ENCODE measurements at places on chromosomes 7 and 10.

DNA sequence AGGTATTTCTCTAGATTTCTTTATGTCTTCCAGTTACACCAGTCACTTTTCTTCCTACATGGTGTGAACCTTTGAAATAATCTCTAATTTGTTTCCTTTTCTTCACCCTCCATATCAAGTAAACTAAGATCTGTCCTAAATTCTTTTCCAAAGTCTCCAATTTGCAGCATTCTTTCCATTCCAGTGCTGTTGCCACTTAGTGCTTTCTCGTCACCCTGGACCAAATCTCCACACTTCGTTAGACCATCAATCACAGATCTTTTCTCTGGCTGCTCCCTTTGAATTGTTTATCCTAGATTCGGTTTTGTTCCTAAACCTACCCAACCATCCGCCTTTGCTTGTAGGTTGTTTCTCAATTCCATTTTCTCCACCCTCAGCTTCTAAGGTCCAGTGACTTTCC is 74.7 kb downstream of the DYNC1I1 start:
- no peak for DNase-seq

DNA sequence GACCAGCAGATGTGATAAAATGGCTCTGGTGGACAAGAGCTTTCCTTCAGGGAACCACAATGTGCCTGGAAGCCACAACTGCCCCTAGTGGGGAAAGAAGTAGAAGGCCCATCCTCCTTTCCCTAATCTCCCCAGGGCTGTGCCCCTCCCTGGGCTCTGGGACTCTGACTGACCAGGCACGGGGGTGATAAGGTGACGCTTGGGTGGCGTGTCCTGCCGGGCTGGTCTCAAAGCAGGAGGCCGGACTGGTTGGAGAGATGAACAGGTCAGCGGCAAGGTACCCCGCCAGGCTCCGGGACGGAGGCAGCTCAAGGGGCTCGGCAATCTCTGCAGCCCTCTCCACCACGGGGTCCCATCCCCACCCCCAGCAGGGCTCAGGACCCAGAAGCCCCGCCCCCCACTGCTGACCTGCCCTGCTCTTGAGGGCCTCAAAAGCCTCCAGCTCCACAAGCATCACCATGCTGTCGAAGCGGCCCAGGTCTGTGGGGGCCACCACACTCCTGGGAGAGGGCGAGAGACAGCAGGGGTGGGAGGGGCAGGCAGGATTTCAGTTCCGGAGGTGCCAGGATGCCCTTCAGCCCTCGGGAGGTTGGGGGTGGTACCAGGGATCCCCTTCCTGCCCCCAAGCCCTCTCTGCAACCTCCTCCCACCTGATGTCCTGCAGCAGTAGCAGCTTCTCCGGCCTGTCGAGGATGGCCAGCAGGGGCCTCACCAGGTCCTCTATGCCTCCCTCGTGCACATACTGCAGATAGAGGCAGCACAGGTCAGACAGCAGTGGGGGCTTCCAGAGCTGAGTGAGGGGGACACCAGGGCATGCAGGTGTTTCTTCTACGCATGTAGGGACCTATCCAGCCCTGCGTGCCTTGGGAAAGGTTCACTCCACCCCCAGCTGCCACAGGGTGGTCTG is 12.2 kb downstream of the LZTS2 start:
- no peak for DNase-seq

DNA sequence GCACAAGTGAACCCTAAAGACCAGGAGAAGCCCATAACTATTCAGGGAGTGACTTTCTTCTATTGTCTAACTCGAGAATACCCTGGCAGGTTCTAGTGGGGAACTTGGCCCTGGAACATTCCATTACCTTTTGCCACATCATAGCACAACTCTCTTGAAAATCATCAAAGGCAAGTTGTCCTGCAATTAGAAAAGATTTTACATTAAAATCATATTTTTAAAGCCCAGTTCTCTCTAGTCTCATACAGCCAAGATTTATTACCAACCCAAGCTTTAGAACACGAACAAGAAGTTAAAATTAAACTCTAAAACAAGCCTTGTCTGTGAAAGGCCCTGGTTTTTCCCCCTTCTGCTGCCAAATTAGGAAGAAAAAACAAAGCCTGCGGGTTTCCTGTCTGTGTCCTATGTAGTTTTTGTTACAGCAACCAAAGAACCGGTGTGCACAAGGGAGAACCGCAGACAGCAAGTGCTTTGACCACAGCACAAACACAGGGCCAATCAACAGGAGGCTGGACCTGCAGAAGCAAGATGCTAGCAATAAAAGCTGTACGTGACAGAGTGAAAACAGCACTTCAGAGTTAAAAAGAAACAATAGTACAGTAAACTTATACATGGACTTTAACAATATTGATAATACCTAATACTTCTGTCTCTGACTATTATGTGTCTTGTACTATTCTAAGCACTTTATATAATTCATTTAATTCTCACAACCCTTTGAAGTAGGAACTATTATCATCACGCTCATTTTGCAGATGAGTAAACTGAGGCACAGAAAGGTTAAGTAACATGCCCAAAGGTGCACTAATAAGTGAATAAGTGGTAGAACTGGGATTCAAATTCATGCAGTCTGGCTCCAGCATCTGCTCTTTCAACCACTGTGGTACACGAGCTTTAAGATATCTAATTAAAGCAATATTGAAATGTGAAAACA is 65.8 kb downstream of the STK17A start:
- peak; percentile 51 for DNase-seq

DNA sequence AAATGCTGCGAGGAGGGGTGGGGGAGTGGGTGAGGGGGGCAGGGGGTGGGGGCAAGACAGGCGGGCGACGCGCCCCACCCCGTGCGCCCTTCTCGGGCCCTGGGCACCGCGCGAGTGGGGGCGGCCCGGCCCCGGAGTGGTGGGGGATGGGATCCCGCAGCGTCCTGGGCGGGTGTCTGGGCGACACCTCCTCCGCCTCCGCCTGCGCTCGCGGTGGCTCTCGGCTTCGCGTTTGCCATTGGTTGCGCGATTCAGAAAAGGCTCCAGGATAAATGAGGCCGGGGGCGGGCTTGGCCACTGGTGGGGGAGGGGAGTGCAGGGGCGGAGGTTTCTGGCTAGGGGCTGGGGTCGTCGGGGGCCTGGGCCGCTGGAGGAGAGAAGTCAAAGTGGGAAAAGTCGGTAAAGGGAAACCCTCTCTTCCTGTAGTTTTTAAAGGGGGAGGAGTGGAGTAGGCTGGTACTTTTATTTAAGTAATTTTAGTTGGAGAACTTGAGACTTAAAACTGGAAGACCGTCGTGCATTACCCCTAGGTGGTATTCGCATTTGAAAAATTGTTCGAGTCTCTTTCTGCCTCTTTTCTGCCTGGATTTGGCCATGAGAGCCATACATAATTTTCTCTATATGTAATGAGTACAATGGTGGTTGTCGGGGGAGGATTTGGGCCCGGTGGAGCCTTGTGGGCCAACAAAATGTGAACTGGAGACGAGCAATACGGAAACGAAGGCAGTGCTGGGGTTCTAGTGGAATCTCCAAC is 992 bp upstream of the IGF2BP3 start:
- DNase-seq, result no peak

GRCh38 chr7:79282070-79282694 is 171.3 kb downstream of the MAGI2 start:
- DNase-seq, result no peak

- no peak for DNase-seq
Observed at GRCh38 chr10:24886290-24886680, 66.1 kb downstream of the PRTFDC1 start.

Measured in stimulated activated CD8-positive, alpha-beta memory T cell treated with anti-CD3 and anti-CD28 coated beads, Interleukin-4, amount 100 ng/mL, for 1 hour (primary cell).